Osteocyte (in vitro differentiated cells): ENCODE measurements at places on chromosomes 5 and 9. TPM values are rescaled to one million over a fixed set of nuclear protein-coding genes. Genes with fewer than 3 reads are reported as not detected.

Gene MCC
- total RNA-seq, result 13.0 and 14.0 TPM in 2 replicates

Gene KLHL3
- total RNA-seq, result 2.2 and 3.1 TPM in 2 replicates

Gene GPR151
- total RNA-seq, result not detected in 2 replicates

Gene SLC36A2
- not detected in 2 replicates for total RNA-seq

GRCh38 chr5:34038390-34038789 is 4.6 kb downstream of the C1QTNF3 start:
- no peaks in the 10 kb centered on the region for H3K27me3 ChIP-seq
- H3K36me3 ChIP-seq, result peaks cover 6% of the 10 kb centered on the region
- no peak overlapping the region for H3K4me3 ChIP-seq
- DNase-seq, result no peak

DNA sequence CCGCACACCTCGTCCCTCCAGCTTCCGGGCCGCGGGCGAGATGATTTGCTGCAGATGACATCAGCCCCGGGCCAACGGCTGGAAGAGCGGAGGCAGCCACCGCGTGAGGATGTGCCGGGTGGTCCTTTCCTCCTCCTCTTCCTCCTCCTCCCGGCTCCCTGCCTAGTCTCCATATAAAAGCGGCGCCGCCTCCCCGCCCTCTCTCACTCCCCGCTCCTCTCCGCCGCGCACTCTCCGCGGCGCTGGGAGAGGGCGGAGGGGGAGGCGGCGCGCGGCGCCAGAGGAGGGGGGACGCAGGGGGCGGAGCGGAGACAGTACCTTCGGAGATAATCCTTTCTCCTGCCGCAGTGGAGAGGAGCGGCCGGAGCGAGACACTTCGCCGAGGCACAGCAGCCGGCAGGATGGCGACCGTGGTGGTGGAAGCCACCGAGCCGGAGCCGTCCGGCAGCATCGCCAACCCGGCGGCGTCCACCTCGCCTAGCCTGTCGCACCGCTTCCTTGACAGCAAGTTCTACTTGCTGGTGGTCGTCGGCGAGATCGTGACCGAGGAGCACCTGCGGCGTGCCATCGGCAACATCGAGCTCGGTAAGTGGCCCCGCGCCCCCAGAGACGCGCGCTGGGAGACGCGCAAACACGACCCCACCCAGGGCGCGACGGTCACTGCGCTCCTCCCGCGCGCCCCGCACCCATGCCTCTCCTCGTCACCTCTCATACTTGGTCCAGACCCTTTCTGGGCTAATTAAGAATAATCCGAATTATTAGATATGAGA is at the start of gene MAP1B:
MAP1B (plus strand) TSS at position 345 of the 770 bp plus-strand sequence; CDS start at position 402, 57 bp downstream.
- no peaks in the 10 kb centered on the region for H3K27me3 ChIP-seq
- peaks cover 10% of the 10 kb centered on the region for H3K36me3 ChIP-seq
- peak within 1 kb of the TSS; percentile 89 for H3K4me3 ChIP-seq
- H3K4me1 ChIP-seq, result peaks cover 38% of the 10 kb centered on the region
- H3K27ac ChIP-seq, result peak within 1 kb of the TSS; percentile 90

- H3K4me1 ChIP-seq, result peaks cover 7% of the 10 kb centered on the region
- no peak overlapping the region for H3K27ac ChIP-seq
- peaks cover 23% of the 10 kb centered on the region for H3K27me3 ChIP-seq
- no peak overlapping the region for H3K4me3 ChIP-seq
These were observed 4.7 kb upstream of the CLTB start for GRCh38 chr5:176420972-176421544.

DNA sequence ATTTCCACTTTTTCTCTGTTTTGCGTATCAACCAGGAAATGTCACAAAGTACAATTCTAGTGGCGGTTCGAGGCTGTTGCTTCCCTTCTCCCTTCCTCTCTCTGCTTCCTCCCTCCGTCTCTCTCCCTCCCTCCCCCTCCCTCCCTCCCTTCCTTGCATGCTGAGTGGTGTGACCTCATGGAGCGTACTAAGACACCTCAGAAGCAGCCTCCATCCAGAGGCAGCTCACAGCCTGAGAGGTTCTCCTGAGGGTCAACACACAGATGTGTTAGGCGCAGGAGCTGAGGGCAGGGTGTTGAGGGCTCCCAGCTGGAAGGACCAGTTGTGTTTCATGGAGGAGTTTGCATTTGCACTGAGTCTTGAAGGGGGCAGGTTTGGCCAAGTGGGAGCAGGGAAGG is 57.7 kb downstream of the COL5A1 start:
- H3K4me1 ChIP-seq, result peaks cover 36% of the 10 kb centered on the region
- peaks cover 29% of the 10 kb centered on the region for H3K36me3 ChIP-seq
- no peak for DNase-seq
- H3K27me3 ChIP-seq, result no peaks in the 10 kb centered on the region

- no peaks in the 10 kb centered on the region for H3K36me3 ChIP-seq
- H3K4me3 ChIP-seq, result no peak overlapping the region
- no peaks in the 10 kb centered on the region for H3K27me3 ChIP-seq
- H3K27ac ChIP-seq, result no peak overlapping the region
- H3K4me1 ChIP-seq, result no peaks in the 10 kb centered on the region
These were observed 180.1 kb downstream of the CACNA1B start for GRCh38 chr9:138057726-138058125.
